ENCODE measurements at places on chromosomes 11 and 22.

GRCh38 chr11:127624306-127624856, 623.8 kb upstream of the KIRREL3 start:
- DNase-seq = no peak

DNA sequence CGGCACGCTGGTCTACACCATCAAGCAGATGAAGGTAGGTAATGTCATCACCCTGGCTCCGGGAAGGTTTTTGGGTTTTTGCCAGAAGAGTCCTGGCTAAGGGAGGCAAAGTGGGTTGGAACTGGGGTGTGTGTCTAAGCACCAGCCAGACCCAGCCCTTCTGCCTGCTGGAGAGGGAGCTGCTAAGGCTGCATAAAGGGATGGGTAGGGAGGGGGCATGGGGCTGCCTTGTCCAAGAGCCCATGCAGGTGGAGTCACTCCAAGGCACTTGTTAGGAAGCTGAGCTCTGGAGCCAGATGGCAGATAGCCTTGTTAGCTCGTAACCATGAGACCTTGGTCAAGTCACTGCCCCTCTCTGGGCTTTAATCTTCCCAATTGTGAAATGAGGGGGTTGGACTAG, 48.0 kb downstream of the TIMP3 start:
- DNase-seq = no peak

DNA sequence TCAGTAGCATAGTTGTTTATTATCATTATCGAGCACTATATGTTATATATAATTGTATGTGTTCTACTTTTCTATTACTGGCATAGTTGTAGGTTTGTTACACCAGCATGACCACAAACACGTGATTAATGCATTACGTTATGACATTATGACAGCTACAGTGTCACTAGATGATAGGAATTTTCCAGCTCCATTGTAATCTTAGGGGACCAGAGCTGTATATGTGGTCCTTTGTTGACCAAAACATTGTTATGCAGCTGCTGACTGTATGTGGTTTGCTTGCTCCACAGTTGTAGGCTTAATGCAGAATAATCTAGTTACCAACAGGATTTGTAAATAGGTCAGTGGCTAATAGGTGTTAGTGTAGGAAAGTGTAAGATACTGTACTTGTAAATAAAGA, 66.1 kb downstream of the HSD17B12 start:
- no peak for DNase-seq

DNA sequence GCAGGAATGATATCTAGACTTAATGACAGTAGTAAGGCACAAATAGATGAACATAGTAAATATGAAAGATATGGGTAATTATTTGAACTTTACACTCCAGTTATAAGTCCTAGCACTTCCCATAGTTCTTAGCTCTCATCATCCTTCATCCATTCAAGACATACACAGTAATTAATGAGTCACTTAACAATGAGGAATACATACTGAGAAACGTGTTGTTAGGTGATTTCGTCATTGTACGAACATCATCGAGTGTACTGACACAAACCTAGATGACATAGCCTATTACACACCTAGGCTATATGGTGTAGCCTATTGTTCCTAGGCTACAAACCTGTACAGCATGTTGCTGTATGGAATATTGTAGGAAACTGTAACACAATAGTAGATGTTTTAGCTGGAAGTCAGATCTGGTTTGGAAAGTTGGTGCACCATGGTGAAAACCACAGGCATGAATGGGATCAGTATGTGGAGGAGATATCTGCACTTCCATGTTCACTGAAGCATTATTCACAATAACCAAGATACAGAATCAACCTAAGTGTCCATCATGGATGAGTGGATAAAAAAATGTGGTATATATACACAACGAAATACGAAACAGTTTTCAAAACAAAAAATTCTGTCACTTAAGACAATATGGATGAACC, 229.9 kb upstream of the PITPNB start:
- no peak for DNase-seq

- peak; percentile 82 for DNase-seq
These were observed 1.1 kb upstream of the CD6 start for GRCh38 chr11:60970369-60970774.

DNA sequence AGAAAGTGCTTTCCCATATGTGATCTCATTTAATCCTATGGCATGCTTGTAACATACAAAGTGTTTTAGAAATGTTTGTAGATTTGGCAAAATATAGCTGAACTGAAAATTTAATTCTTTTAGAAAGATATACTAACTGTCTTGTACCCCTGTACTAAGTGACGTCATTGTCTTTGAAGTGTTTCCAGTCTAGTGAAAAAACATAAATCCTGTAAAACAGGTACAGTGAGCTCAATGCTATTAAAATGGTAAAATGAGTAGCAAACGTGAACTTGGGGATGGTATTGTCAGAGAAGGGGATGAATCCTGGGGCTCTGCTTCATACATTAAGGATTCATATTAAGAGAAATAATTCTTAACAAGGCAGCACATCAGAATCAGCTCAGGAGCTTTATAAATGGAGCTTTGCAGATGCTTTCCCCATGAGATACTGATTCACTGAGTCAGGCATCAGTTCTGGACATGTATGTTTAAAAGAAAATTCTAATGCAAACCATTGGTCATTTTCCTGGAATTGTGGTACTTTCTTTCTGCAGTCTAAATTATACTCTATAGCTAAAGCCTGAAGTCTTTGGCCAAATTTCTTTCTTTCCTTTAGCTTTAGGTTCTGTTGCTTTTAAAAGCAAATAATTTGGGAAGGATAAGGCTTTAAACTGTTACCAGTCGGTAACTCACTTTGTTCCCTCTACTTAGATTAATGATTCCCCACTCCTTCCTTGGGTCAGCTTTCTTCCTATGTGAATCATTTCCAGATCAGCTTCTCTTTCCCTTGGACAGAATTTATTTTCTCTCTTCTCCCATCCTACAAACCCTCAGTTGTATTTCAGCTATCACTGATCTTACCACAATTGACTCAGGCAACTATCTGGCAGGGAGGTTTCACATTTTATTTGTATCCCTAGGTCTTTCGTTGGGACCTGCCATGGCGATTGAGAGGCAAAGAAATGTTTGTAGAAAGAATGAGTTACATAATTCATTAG, 57.5 kb upstream of the DDI1 start:
- no peak for DNase-seq

DNA sequence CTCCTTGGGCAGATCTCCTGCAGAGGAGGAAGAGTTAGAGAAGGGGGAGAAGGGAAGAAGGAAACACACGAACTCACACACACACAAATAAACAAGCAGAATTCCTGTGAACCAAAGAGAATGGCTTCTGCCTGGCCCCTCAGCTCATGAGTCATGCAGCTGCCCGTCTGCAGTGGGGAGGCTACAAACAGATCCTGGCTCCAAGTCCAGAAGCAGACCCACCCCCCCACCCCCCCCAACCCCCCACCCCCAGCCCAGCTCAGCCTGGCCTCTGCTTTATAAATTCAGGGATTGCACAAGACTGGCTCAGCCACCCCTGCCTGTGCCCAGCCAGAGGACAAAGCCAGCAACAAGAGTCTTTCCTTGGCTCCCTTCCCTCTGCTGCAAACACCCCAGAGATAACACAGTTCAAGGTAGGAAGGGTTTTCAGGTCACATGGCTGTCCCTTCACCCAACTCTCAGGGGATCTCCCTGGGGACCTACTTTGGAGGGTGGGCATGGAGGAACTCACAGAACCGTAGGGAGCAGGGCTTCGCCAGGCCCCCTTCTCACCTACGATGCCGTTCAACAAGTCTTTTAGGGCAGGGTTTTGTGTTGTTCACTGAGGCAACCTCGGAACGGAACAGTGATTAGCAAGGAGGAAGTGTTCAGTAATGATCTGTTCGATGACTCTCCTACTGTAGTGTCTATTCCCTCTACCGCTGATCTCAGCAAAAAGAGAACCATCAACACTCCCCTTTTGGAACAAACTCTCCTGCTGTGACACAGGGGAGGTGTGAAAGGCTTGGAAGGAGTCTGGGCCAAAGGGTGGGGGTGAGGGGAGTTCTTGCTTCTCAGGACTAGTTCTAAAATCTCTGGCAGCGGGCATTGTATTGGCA, 35.5 kb downstream of the RPL27A start:
- no peak for DNase-seq

- no peak for DNase-seq
These were observed 157.5 kb downstream of the ST3GAL4 start for GRCh38 chr11:126512741-126513715.

DNA sequence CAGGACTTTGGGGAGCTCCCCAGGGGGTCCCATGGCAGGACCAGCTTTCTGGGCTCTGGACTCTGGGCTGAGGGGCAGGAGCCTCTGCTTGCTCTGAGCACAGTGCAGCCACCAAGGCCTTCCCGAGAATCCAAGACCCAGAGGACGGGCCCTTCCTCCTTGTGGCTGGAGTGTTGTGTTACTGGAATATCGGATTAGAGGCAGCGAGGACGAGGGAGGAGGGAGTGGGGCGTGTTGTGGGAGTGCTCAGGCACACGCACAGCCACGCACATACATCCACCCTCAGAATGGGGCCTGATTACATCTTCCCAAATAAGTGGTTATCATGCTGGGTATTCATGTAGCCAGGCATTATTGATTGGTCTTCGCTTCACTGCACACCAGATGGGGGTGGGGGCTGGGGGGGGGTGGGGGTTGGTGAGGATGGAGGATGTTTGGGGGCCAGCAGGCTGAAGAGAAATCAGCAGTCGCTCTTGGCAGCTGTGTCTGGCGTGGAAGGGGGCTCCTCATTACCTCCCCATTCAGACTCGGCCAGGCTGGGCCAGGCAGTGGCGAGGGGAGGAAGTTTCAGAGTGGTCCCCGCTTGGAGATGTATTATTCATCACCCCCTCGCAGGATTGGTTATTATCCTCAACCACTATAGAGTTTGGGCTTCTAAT, 120.9 kb downstream of the ST3GAL4 start:
- DNase-seq = no peak

GRCh38 chr11:86383041-86383955, 8.6 kb downstream of the CCDC81 start:
- DNase-seq = no peak

DNA sequence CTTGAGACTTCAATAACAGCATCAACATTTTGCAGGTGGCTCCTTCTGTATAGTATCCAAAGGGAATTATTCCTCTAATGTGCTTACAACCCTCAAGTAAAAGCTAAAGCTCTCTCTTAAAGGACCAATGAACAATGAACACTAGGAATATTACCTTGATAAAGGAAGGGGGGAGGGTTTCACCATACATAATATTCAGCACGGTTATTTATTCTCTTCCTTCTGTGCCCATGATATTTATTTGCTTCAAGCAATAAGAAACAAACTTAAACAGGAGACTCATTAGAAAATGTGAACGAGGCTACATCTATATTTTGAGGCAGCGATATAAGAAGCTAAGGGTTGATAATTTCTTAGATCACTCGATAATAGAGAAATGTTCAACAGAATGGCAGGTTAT, 21.2 kb downstream of the BLID start:
- no peak for DNase-seq

DNA sequence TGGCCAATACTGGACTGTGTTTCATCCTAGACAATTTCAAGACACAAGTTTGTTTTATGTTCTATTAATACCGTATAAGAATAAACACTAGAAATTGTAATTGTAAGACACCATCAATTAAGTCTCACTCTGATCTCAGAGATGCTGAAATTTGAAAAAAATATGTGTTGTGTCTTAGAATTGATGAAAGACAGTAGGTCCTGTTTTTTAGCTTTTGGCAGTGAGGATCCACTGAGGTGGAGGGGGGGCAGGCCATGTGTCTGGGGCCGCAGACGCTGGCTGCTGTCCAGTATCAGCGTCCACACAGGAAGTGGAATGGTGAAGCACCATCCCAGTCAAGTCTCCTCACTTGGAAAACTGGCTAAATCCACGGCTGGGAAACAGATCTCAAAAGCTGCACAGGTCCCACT, 22.5 kb upstream of the ALG8 start:
- DNase-seq = no peak

- DNase-seq = no peak
These were observed 46.1 kb downstream of the RRAS2 start for GRCh38 chr11:14312736-14313438.

- peak; percentile 27 for DNase-seq
These were observed 988 bp downstream of the TNRC6B start for GRCh38 chr22:40178417-40179409.

GRCh38 chr11:85698195-85698594, 12.2 kb upstream of the CCDC89 start:
- DNase-seq = no peak

DNA sequence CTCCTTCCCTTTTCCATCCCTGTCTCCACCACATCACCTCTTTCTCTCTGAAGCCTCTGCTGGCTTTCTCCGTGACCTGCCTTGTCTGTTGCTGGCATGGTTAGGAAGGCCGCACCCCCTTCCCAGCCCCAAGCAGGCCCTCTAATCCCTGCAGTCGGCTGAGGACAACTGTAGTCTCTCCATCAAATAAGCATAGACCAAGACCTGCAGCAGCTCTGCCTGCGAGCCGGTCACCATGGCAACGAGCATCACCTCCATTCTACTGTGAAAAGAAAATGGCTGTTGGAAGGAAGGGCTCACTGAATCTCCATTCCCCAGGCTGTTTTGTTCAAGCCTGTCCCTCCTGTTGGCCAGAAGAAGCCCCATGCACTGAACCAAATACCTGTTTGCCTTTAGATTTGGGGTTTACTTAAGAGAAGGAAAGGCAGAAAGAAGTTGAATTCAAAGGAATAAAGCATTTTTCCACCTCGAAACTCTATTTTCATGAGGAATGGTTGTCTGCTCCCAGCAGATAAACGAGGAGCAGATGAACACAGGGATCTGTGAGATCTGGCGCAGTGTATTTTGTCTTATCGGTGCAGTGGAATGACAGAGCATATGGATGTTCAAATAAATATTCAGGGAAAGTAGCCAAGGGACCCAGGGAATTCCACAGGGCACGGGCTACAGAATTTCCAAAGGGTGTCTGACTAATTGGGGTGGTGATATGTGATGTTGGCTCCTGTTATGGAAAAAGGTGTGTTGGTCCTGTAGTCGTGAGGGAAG, 113.1 kb upstream of the TTC12 start:
- no peak for DNase-seq

- DNase-seq = peak; percentile 91
These were observed 15.8 kb upstream of the EHD1 start for GRCh38 chr11:64894070-64894811.

DNA sequence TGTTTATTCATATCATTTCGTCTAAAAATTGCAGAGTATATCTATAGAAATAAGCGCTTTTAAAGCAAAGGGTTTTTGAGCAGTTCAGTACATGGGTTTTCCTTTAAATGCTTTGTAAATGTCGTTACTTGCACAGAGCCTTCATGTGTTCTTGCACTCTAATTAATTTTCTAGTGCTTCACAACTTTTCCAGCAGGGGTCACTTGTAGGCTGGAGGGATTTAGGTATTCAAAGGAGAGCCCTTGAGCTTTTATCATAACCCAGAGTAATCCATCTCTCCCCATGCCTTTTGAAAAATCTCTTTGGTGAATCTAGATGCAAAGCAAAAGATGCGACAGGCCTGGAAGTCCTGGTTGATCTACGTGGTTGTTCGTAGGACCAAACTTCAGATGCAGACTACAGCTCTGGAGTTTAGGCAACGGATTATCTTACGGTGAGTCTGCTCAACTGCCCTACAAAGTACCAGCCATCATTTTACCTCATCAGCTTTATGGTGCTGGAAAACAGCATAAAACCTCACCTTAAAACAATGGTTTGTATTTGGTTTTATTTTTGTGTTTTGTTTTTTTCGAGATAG, 60.4 kb downstream of the SFI1 start:
- no peak for DNase-seq

GRCh38 chr11:28107191-28107749, 686 bp downstream of the KIF18A start:
- peak; percentile 1 for DNase-seq
